Stomach (tissue), 19 donors: ENCODE measurements at places on chromosomes 1 and 21. TPM values are rescaled to one million over a fixed set of nuclear protein-coding genes. Genes with fewer than 3 reads are reported as not detected.

Gene ELOA
- 19.1 TPM for polyA plus RNA-seq

Gene AKT3
- polyA plus RNA-seq = 6.6 TPM

Gene LCE3E
- polyA plus RNA-seq = 0.65 TPM

Gene ARHGEF16
- polyA plus RNA-seq = 23.1 TPM

Gene CAPZA1
- polyA plus RNA-seq = 60.8 TPM

Gene XPR1
- polyA plus RNA-seq = 3.4 TPM

Gene CBS
- 21.9 TPM for polyA plus RNA-seq
